ENCODE measurements at places on chromosomes 12 and 14.
A peak's percentile ranks its signal among the peaks of the same experiment; 100 is the strongest.

GRCh38 chr14:36069535-36069900 is 107.0 kb downstream of the PTCSC3 start:
- DNase-seq: peak; percentile 50

DNA sequence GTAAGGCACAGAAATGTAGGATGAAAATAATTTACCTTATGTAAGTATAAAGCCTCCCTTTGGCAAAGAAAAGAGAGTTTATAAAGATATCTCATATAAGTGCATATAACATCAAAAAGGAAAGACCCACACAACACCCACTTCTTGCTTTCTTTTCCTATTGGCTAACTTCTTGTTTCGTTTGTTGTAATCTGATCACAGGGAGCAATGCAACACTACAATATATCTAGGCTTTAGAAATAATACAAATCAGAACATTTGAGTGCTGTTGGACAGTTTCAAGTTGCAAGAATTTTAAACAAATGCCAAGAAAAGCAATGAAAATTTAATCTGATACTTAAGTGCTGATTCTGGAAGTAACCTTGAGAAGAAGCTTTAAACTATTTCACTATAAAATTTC is 1.3 kb downstream of the FGD6 start:
- no peak for DNase-seq

DNA sequence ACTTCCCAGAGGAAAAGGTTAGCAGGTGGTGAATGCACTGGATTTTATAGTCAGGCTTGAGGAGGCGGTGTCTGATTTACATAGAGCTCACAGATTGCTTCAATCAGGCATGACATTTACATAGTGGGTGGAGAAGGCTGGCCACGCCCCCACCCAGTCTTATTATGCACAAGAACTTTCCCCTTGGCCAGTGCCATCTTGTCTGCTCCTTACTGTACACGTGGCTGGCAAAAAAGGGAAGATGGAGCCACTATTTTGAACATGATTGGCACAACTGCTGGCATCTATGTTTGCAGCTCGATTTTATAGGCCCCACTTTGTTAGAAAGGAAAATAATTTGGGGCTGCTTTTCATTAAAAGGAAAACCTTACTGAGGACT is 10.9 kb upstream of the LGMN start:
- DNase-seq: no peak

DNA sequence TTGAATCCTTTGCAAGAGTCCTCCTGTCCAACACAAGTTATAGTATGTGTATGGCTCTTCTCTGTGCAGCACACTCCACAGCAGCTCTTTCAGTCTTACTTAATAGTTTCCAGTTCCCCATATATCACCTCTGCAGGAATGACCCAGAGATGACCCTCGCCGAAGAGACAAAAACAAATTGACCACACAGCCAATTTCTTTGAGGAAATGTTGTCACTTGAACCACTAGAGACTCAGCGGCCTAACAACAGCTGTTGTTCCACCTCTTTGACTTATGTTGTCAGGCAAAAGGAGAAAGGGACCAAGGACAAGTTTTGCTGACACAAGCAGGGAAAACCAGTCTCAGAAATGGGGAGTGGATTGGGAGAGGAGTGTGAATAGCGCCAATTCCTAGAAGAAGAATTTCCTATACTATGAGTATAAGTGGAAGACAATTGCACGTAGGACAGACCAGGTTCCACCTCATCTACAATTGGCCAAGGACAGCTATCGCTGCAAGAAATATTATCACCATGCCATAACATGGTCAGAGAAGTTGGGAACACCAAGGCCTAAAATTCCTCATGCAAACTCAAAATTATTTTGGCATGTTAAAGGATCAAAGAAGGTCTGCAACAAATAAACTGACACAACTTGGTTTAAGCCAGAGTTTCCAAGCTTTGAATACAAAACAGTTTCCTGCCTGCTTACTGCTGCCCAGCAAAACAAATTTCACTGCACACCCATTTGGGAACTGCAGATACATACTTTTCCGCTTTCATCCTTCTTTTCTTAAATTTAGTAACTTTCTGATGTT is 41.7 kb upstream of the ITPR2 start:
- no peak for DNase-seq

All from neural crest cell (in vitro differentiated cells).